ENCODE measurements at places on chromosomes 6 and 20.

DNA sequence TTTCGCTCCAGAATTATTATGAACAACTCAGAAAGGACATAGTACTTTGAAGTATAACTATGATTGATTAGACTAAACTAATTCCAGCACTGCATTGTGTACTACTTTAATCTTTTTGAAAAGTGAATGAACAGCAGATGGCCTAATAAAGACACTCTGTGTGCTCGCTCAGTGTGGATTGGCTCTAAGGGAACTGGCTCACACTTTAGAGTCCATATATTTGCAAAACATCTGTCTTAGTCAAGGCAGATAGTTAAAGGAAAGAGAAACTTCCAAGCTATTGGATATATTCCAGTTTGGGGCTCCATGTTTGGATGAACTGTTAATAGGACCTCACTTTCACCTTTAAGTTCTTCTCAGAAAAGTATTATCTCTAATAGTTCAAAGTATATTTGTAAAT is 218.9 kb downstream of the EYA4 start:
- DNase-seq: no peak

GRCh38 chr6:142702501-142703460 is 242.2 kb downstream of the HIVEP2 start:
- DNase-seq: no peak

GRCh38 chr20:17914957-17915356 is 53.6 kb downstream of the SNX5 start:
- DNase-seq: no peak

- DNase-seq: no peak
Measured at GRCh38 chr20:58518387-58518786, 3.2 kb upstream of the APCDD1L start.
